ENCODE measurements at places on chromosomes 2 and 18. TPM values are rescaled to one million over a fixed set of nuclear protein-coding genes. Genes with fewer than 3 reads are reported as not detected.

The ARID5A gene
- 5.2 TPM for polyA plus RNA-seq

- DNase-seq = no peak
- H3K27me3 ChIP-seq = peaks cover 4% of the 10 kb centered on the region
- H3K4me1 ChIP-seq = no peaks in the 10 kb centered on the region
- no peak overlapping the region for H3K4me3 ChIP-seq
- H3K27ac ChIP-seq = no peak overlapping the region
Observed at GRCh38 chr18:10249801-10250200, 204.6 kb upstream of the APCDD1 start.

The ANKRD62 gene
- not detected for polyA plus RNA-seq

- no peak overlapping the region for H3K27ac ChIP-seq
- no peaks in the 10 kb centered on the region for H3K27me3 ChIP-seq
- DNase-seq = peak; percentile 48
Observed at GRCh38 chr2:207416111-207416510, 113.7 kb upstream of the CREB1 start.

GRCh38 chr18:1872274-1872673 lies 699.0 kb downstream of the METTL4 start:
- H3K36me3 ChIP-seq = no peaks in the 10 kb centered on the region
- H3K27ac ChIP-seq = no peak overlapping the region
- DNase-seq = no peak
- no peak overlapping the region for H3K4me3 ChIP-seq
- no peaks in the 10 kb centered on the region for H3K4me1 ChIP-seq

DNA sequence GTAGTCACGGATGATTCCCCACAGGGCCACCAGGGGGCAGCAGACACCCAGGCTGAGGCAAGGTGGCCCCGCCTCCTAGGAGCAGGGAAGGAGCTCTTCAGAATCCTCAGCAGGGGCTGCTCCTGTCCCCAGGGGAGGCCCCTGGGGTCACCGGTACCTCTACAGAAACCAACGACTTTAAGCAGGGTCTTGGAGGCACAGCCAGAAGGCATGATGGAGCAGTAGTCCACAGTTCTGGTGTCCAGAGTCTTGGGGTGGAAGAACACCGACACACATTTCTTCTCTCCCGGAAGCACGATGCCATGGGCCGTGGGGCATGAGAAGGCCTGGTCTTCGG lies 11.5 kb downstream of the CFAP65 start:
- peak; percentile 49 for DNase-seq
- H3K27me3 ChIP-seq = peaks cover 9% of the 10 kb centered on the region
- no peaks in the 10 kb centered on the region for H3K4me1 ChIP-seq
- no peak overlapping the region for H3K4me3 ChIP-seq
- no peak overlapping the region for H3K27ac ChIP-seq
- H3K36me3 ChIP-seq = no peaks in the 10 kb centered on the region

The ESPNL gene
- polyA plus RNA-seq = 0.36 TPM

The SOWAHC gene
- 4.7 TPM for polyA plus RNA-seq

The BCL11A gene
- not detected for polyA plus RNA-seq

The FOXI3 gene
- not detected for polyA plus RNA-seq

The CD28 gene
- polyA plus RNA-seq = not detected

DNA sequence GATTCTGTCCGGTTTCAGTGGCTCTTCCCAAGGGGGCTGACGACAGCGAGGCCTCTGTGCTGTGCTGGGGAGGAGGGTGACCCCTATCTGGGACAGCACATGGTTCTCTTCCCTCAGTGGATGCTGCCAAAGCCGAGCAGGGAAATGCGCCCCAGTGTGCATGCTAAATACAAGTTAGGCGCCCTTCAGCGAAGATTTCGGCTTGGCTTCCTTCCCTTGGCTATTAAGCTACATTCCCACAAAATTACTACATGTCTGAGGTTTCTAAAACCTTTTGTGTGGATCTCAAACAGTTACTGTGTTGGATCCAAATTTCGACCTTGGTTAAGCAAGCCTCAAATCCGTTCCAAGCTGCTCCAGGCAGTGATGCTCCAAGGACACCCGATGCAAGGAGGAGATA lies 440.3 kb downstream of the NRXN1 start:
- no peaks in the 10 kb centered on the region for H3K4me1 ChIP-seq
- H3K27ac ChIP-seq = no peak overlapping the region
- H3K4me3 ChIP-seq = no peak overlapping the region

GRCh38 chr18:47120428-47120827 lies 29.9 kb downstream of the HDHD2 start:
- H3K27ac ChIP-seq = no peak overlapping the region
- no peaks in the 10 kb centered on the region for H3K36me3 ChIP-seq
- no peaks in the 10 kb centered on the region for H3K4me1 ChIP-seq
- no peaks in the 10 kb centered on the region for H3K27me3 ChIP-seq

The CDKL4 gene
- 0.18 TPM for polyA plus RNA-seq

The MBD5 gene
- 25.6 TPM for polyA plus RNA-seq

DNA sequence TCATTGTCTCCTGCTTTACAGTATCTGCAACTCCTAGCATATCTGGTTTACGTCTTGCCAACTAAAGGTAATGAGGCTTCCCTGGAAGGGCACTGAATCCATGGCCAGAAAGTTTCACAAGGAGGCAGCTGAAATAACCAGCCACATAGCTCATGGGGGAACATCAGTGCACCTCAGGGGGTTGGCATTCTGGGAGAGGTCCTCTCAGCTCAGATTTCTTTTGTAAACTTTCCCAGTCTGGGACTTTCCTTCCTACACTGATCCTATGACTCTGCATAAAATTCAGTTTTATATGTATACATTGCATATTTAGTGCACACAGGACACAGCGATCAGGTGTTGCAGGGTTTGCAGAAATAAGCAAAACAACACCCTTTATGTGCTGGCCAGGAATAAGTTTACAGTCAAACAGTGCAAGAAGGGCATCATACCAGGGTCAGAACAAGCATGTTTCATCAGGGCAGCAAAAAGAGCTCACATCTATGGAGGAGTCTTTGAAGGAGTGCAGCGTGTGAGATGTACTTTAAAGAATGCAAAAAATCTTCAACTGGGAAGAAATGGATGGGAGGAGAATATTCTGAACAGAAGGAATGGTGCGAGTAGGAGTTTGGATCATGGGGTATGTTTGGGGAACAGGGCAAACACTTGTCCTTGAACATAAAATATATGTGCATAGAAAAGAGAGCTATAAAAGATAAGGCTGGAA lies 240.6 kb upstream of the RAB12 start:
- no peak overlapping the region for H3K27ac ChIP-seq
- H3K36me3 ChIP-seq = no peaks in the 10 kb centered on the region

The GLI2 gene
- 2.8 TPM for polyA plus RNA-seq

DNA sequence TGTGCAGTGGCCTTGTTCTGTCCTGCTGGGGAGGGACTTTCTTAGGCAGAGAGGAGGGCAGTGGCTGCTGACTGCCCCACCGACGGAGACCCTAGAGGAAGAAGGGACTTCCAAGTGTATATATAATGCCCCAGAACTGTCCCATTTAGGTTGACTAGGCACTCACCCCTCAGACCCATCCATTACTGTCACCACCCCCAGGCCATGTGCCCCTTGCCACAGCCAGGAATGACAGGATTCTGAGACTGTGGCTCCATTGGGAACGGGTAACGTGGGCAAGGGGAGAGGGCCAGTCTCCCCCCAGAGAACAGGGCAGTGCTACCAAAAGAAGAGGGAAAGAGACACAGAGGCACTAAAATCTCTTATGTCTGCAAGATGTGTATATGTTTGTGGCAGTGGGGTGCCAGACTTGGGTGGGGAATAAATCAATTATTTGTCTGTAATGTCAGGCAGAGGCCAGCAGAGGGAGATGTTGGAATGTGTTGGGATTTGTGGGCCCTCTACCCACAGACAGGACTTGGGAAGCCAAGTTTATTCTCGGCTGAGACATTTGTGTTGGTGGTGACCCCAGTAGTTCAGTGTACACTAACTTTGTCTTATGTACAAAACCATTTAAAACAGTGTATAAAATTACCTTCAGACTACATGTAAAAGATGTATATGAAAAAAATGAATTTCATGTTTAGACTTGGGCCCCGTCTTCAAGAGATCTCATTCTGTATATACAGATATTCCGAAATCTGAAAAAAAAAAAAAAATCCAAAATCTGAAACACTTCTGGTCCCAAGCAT lies 24.0 kb upstream of the TMEM37 start:
- H3K27ac ChIP-seq = no peak overlapping the region
- no peak overlapping the region for H3K4me3 ChIP-seq
- no peaks in the 10 kb centered on the region for H3K27me3 ChIP-seq

DNA sequence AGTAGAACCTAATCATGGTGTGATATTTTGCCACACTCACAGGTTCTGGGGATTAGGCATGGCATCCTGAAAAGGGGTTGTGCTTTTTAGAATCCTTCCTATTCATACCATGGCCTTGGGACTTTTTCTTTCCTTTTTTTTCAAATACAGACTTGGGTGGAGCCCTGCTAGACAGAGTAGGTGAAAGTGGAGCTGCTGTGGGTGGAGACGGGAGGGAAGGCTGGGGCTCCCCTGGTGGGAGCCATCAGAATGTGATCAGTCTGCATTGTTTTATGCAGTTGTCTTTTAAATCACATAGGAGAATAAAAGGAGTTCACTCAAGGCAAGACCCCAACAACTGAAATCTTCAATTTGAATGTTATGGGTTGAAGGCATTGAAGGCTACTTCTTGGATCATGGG lies 130.2 kb downstream of the VAPA start:
- H3K27me3 ChIP-seq = no peaks in the 10 kb centered on the region
- H3K4me1 ChIP-seq = peaks cover 3% of the 10 kb centered on the region
- no peak overlapping the region for H3K4me3 ChIP-seq
- no peak overlapping the region for H3K27ac ChIP-seq
- DNase-seq = no peak

The CFC1B gene
- polyA plus RNA-seq = not detected

DNA sequence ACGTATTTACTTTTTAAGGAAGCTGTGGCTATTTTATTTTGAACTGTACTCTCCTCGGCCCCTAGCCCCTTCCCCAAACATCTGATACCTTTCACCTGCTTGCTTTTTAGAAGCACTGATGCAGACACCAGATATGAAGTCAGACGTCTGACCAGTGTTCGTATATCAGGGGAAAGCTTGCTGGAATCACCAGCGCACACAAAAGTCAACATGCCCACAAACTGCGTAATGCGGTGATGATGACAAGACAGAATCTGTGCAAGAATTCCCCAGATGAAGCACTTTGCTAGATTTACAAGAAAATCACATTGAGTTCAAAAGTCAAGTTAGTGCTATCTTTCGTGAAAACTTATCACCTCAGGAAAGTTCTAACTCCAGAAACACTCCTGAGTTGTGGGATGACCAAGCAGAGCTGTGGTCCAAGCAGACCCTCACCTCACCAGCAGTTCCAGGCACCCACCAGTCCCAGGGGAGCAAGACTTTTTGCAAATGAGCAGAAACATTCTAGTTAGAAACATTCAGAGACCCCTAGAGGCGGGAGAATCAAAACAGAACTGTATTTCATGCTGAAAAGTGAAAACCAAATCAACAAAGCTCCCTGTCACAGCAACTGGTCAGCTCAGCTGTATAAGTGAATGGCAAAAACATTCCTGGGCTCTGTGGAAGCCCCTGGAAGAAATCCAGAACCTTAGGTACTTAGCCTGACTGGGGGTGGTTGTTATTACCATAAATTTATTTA lies 55.7 kb downstream of the INO80C start:
- no peak for DNase-seq
- no peaks in the 10 kb centered on the region for H3K4me1 ChIP-seq
- no peaks in the 10 kb centered on the region for H3K36me3 ChIP-seq
- no peaks in the 10 kb centered on the region for H3K27me3 ChIP-seq

DNA sequence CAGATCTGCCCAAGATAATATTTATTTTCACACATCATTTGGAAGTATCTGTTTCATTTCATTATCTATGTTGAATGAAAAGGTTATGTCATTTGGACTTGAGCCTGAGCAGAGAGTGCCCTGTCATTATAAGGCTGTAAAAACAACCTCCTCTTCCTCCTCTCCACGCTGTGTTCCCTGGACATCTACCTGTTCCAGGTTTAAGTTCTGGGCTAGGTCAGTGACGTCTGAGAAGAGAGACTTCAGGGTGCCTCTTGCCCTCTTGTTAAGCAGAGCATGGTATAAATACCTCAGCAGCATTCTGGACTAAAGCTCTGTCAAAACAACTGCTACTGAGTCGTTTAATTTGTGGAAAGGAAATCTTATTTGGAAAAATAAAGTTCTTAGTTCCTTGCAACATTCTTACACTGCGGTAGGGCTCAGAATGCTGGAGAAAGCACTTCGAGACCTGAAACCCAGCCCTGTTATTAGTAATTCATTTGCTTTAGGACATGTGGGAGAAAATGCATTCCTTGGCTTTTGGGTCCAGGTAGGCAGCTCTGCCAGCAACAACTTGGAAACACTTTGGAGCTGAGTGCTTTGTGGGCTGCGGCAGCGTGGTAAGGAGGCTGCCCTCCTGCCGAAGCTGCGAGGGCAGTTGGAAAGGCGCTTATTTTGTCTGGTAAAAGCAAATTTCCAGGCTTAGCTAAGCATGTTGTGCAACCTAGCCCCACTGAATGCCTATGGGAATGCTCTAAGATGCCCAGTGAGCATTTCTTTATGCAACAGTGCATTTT lies 91.8 kb upstream of the NEDD4L start:
- H3K27me3 ChIP-seq = peaks cover 8% of the 10 kb centered on the region
- peak; percentile 20 for DNase-seq
- no peaks in the 10 kb centered on the region for H3K4me1 ChIP-seq
- H3K27ac ChIP-seq = no peak overlapping the region

The TEX44 gene
- polyA plus RNA-seq = not detected

- no peaks in the 10 kb centered on the region for H3K27me3 ChIP-seq
- peak; percentile 86 for DNase-seq
- no peak overlapping the region for H3K4me3 ChIP-seq
- H3K36me3 ChIP-seq = no peaks in the 10 kb centered on the region
Observed at GRCh38 chr2:203498161-203498560, 36.9 kb downstream of the RAPH1 start.

DNA sequence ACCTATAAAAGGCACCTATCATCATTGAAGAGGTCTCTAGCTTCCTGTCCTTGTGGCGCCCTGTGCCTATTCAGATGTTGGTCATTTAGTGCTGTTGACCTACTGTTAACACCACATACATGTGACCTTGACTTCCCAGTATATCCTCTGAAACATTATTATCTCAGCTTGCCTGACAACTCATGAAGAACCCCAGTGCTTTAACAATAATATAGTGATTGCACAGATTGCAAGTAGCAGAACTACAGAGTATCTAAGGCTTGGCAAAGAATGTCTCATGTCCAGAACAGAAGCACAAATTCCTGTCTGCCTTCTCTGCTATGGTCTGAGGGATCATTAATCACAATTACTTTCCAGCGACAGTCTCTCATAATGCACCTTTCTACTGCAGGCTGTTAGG lies 165.3 kb downstream of the LCLAT1 start:
- DNase-seq = peak; percentile 29
- H3K4me1 ChIP-seq = no peaks in the 10 kb centered on the region
- H3K4me3 ChIP-seq = no peak overlapping the region

DNA sequence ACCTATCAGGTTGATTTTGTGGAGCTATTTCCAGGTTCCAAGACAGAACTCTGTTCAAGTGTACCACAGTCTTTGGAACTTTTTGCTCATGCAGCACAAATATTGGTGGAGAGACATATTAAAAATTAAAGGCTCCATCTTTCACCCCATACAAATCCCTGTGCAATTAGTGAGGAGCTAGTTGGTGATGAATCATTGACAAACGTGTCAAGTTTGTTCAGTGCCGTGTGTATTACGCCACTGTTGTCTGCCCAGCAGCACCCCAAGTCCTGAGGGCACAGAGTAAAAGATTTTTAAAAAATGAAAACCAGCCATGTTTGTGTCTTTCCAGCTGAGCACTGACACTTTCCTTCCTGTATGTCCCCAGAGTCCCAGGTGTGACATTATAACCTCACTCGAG lies 9.3 kb downstream of the ATOH8 start:
- H3K4me1 ChIP-seq = no peaks in the 10 kb centered on the region
- peaks cover 12% of the 10 kb centered on the region for H3K36me3 ChIP-seq
- H3K4me3 ChIP-seq = no peak overlapping the region
- no peaks in the 10 kb centered on the region for H3K27me3 ChIP-seq
- H3K27ac ChIP-seq = no peak overlapping the region
- no peak for DNase-seq

All from fibroblast of lung (primary cell).